ENCODE measurements at places on chromosomes 3 and 15.

DNA sequence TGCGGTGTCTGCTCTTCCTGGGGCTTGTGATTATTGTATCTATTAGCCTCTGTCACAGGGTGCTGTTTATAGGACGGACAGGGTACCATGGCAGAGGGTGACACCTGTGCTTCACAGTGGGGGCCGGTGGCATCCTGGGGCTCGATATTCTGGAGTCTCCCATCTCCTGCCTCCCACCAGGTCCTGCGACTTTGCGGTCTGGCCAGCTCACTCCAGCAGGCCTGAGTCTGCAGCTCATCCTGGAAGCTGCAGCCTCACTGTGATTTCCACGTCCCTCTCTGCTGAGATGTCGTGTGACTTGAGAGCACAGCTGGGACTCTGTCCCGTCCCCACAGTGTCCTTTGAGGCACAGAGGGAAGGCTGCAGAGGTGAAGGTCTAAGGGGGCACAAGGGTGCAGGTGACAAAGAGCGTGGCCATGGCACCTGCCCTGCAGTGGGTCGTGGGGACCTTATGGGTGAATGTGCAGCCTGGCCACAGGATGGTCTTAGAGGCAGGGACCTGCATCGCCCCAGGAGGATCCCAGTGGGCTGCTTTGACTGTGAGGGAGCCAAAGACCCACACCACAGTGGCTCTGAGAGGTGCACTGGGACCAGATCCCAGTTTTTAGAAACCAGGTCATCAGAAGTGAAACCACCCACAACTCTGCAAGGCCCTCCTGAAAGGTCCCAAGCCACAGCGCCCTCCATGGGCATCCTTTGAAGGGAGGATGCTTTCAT is 172.8 kb downstream of the KLF13 start:
- no peak for DNase-seq

- DNase-seq: no peak
These were observed 624.3 kb upstream of the LMCD1 start for GRCh38 chr3:7877312-7877711.

GRCh38 chr3:194204042-194204987 is 68.4 kb downstream of the HES1 start:
- peak; percentile 44 for DNase-seq

DNA sequence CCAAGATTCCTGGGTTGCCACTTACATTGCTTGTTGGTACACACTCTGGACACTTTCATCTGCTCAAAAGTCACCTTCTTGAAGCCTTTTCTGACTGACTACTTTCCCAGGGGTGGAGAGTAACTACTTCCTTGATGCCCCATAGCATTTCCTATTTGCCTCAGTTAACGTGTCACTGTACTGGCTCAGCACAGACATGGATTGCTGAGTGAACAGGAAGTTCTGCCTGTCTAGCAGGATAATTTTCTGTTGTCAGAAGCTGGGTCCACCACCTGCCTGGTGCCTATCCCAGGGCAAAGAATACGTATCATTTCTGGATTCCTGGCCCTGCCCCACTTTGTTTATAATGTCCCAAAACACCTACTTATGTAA is 15.3 kb upstream of the ABHD17C start:
- no peak for DNase-seq

GRCh38 chr3:197561926-197562325 is 6.2 kb upstream of the BDH1 start:
- DNase-seq: no peak

DNA sequence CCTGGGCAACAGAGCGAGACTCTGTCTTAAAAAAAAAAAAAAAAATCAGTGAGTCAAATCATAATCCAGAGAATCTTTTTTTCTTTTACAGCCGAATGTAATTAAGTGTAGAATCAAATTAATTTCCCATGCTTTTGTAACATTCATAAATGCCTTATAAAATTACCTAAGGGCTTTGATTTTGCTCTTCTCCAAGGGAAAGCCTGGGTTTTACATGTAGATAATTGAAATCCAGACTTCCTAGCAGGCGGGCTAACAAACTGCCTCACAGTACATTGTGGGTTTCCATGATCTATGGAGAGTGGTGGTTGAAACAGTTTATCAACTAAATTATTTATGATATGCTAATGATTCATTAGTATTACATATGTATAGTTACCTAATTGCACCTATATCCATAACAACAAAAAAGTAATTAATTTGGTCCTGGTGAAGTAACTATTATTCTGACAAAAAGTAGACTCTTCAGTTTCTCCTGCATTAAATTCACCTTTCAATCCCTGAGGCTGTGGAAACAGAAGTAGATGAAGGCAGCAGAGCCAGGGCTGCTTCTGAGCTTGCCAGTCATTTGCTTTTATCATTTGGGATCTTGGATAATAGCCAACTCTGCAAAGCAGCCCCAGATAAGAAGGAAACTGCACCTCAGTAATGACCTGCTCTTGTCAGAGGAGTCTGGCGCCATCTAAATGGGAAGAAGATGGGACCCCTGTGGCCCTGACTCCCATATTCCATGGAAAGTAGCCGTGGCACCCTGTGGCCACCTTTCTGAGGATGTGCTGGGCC is 9.5 kb downstream of the CCR9 start:
- no peak for DNase-seq

DNA sequence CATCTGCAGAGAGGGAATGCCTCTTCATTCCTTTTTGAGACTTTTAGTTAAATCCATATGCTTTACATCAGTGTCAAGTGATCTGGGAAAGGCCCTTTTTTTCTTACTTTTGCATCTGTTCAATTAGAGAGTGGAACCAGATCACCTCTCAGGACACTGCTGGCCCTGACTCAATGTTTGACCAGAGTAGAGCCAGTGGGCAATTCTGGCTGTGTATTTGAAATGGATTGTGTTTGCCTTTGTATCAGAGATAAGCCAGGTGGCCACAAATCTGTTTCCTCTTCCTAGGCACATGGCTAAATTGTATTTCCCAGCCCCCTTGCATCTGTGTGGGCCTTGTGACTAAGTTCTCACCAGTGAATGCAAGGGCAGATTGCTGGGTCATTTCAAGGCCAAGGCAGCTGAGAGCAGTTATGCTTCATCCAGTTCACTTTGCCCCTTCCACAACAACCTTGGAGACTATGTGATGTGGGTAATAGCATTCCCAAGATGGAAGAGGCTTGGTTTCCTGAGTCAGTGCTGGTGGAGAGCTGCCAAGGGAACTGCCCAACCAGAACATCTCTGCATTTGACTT is 75.6 kb upstream of the CACNA2D3 start:
- DNase-seq: no peak

- DNase-seq: peak; percentile 93
These were observed 93.7 kb upstream of the TSC22D2 start for GRCh38 chr3:150314248-150315004.

- peak; percentile 72 for DNase-seq
These were observed 29.4 kb upstream of the TMEM45A start for GRCh38 chr3:100463002-100463401.

GRCh38 chr3:17354341-17354740 is 388.1 kb downstream of the TBC1D5 start:
- DNase-seq: no peak

DNA sequence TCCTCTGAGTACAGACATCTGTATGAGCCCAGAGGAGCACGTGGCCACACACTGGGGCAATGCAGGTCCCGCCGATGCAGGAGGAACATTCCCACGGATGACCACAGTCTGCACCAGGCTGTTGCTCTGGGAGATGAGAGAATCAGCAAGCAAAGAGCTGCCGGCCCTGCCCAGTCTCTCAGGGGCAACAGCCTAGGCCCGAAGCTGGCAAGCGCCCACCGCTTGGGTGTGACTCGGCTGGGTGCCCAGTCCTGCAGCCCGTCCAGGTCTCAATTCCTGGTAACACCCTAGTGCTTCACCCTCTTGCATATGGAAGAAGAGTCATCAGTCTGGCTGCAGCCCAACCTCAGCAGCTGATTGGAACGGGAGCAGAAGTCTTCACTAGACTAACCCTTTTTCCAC is 153.7 kb upstream of the HES1 start:
- peak; percentile 20 for DNase-seq

- no peak for DNase-seq
These were observed 40.5 kb downstream of the ZIC1 start for GRCh38 chr3:147449669-147450068.

DNA sequence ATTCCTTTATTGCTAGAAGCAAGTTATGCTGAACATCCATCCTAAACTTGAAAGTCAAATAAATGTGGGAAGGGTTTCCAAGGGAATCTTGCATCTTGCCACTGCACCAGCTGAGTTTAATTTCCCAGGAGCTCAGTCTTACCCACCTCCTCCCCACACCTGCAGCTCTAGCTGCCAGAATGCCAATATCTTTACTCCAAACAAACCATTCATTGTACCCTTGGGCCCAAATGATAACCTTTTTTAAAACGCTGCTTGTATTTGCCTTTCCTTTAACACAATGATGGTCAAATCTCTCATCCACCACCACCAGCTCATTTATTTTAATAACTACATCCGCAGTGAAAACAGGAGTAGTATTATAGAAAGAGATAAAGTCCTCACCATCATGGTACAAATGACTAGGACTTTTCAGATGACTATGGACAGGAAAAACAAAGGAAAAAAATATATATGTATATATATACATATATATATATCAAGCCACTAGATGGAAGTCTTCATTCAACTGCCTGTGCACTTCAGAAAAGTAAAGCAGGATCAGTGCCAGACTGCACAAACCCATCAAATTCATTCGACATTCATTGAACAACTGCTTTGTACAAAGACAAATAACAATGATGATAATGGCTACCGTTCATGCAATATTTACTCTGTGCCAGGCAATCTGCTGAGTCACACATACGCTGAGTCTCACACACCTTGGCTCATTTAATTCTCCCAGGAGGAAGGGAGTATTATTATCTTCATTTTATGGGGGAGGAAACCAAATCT is 44.0 kb downstream of the BFSP2 start:
- no peak for DNase-seq

GRCh38 chr3:81580355-81580754 is 181.1 kb downstream of the GBE1 start:
- DNase-seq: no peak

- DNase-seq: no peak
These were observed 4.0 kb downstream of the LPP start for GRCh38 chr3:188157971-188158370.

GRCh38 chr3:71784201-71784913 is 591 bp downstream of the PROK2 start:
- no peak for DNase-seq

DNA sequence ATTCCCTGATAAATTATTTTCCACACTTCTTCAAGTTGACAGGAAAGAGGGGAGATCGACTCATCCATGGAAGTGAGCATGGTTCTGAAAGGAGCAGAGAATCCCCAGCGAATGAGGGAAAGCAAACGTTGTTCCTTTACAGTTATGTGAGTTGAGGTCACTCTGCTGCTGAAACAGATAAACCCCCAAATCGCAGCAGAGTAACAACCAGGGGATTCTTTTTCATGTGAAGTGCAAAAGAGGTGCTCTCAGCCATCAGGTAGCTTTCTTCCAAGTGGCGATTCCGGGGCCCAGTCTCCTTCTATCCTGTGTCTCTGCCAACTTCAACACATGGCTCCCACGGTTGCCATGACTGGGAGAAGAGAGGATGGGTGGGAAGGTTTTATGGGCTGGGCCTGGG is 28.2 kb downstream of the MEX3B start:
- DNase-seq: no peak

DNA sequence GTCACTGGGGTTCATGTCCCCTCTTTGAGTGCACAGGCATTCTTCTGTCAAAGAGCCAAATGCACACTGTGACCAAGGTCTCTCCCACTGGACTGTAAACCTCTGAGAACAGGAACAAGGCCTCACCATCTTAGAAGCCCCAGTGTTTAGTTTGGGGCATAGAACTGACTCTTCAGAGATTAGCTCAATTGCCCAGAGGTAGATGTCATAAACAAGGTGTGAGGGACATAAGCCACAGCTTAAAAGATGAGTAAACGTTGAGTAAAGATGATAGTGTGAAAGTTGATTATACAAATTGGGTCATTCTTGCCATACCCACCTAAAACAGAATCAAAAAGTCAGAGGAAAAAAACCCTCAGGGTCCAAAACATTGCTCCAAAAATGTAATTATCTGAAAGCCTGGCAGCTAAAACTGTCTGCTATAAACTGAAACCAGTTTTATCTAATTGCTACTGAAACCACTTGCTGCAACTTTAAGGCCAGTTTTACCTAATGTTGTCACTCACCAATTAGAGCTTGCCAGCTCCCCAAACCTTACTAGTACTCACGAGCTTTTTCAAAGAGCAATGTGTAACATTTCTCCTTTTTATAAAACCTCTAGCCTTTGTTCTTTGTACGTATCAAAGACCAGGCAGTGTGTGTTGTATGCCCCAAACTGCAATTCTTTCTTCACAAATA is 415.2 kb downstream of the RAP2B start:
- no peak for DNase-seq

GRCh38 chr3:181844211-181844610 is 132.5 kb downstream of the SOX2 start:
- DNase-seq: no peak

GRCh38 chr3:192395506-192395905 is 331.8 kb downstream of the FGF12 start:
- DNase-seq: no peak

DNA sequence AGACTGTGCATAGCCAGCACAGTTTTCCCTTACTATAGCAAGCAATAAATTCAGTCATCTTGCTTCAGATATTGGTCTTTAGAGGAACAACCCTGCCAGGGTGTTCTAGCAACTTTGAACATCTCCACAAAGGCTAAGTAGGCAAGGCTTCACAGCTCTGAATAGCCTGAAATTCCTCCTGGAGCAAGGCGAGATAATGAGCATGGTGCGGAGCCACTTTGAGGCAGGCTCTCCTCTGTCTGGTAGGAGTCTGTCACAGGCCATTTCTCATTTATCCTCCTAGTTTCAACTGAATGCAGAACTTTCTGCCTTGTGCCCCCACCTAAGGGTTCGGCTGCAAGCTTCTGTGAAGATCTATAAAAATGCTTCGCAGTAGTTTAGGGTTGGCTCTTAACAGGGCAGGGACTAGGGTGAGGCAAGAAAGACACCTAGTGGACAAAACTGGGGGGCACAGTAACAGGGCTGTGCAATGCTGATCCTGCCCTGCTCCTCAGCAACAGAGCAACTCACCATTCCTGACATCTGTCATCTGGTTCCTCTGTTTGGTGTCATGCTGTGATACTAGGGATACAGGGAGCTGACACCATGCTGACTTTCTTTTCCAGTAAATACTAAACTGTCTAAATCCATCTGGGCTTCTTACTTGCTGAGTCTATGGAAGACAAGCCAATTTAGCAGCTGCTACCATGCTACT is 16.6 kb upstream of the EHHADH start:
- DNase-seq: peak; percentile 56

DNA sequence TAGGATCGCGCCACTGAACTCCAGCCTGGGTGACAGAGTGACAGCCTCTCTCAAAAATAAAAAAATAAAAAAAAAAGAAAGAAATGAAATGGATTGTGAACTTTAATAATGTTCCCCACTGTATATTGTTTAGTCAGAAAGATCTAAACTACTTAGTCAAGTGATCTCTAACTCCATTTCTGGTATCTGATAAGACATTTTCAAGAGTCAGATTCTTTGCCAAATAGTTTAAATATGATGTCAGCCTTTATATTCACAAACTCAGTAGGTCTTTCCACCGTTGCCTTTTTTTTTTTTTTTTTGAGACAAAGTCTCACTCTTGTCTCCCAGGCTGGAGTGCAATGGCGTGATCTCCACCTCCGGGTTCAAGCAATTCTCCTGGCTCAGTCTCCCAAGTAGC is 29.0 kb upstream of the OSBPL11 start:
- DNase-seq: no peak

GRCh38 chr15:92120094-92120795 is 266.7 kb downstream of the SLCO3A1 start:
- DNase-seq: no peak

- DNase-seq: no peak
These were observed 20.7 kb downstream of the MAP1A start for GRCh38 chr15:43538091-43538490.
